ENCODE measurements at places on chromosomes 7 and 10.

DNA sequence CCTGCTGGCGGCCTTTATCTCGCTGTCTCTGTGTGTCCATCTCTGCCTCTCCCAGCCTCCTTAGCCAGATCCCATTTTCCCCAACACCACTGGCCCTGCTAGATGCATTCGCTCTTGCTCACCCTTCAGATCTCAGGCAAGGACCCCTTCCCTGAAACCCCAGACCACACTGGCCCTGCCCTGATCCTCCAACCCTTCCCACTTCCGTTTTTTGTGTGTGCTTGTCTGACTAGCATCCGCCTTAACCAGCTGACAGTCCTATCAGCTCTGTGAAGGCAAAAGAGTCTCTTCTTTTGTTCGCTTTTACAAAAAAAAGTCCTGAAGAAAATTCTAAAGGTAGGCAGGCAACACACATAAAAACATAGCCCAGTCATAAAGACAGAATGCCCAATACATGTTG, 28.7 kb downstream of the CHST15 start:
- no peak for DNase-seq

DNA sequence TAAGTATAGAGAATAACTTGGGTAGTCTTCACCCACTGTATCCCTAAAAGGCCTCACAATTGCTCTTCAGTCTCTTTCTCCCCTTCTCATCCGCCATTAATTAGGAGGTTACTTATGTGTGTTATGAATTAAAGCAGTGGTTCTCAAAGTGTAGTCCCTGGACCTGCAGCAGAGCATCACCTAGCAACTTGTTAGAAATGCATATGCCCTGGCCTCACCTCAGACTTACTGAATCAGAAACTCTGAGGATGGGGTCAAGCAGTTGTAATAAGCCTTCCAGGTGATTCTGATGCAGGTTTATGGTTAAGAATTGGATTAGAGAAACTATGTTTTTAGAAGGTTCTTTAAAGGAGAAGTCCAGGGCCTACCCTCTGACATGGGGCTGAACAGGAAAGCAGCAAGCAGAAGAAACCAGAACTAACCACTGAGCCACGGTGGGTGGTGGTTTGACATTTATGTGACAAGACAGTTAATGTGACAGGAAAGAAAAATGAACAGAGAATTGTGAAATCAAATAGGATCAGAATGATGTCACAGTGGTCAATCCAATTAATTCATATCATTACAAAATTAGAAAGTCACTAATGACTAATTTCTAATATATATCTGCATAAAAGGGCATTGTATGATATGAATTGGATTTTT, 37.6 kb downstream of the ENTPD1 start:
- DNase-seq: peak; percentile 18

GRCh38 chr7:362402-363096, 72.6 kb downstream of the FOXL3 start:
- DNase-seq: no peak

DNA sequence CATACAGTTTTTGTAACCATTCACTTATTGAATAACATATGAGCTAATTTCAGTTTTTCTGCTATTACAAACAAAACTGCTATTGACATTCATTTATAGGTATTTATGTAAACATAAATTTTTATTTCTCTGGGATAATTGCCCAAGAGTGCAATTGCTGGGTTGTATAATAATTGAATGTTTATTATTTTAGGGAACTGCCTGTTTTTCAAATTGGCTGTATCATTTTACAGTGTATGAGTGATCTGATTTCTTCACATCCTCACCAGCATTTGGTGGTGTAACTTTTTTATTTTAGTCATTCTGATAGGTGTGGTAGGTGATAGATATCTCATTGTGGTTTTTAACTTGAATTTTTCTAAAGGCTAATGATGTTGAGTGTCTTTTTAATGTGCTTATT, 26.4 kb downstream of the KIF11 start:
- DNase-seq: no peak

DNA sequence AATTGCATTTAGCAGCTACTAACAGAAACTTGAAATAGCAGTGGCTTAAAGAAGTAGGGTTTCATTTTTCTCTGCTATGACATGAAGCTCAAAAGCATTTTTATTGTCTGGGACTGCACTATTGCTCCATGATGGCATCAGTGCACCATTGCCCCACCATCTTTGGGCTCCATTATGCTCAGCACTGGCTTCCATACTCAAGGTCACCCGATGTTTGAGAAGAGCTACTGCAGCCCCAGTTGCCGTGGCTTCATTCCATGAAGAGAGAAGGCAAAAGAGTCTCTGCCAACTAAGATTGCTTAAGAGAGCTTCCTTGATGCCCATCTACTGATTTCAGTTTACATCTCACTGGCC, 192.2 kb upstream of the LRGUK start:
- no peak for DNase-seq

DNA sequence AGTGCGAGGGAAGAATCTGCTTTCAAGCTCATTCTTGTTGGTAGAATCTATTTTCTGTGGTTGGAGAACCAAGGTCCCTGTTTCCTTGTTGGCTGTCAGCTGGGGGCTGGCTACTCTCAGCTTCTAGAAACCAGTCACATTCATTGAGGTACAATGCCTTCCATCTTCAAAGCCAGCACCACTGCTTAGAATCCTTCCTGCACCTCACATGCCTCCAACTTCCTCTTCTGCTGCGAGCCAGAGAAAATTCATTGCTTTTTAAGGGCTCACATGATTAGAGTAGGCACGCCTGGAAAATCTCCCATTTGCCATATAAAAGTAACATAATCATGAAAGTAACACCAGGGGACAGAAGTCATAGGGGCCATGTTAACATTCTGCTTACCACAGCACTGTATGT, 28.7 kb downstream of the TES start:
- DNase-seq: no peak

GRCh38 chr7:16647435-16647960, 1.5 kb downstream of the BZW2 start:
- no peak for DNase-seq

- DNase-seq: no peak
Measured at GRCh38 chr10:108597657-108598319, 1325.5 kb downstream of the XPNPEP1 start.

GRCh38 chr10:116084161-116084560, 188.8 kb downstream of the GFRA1 start:
- no peak for DNase-seq

DNA sequence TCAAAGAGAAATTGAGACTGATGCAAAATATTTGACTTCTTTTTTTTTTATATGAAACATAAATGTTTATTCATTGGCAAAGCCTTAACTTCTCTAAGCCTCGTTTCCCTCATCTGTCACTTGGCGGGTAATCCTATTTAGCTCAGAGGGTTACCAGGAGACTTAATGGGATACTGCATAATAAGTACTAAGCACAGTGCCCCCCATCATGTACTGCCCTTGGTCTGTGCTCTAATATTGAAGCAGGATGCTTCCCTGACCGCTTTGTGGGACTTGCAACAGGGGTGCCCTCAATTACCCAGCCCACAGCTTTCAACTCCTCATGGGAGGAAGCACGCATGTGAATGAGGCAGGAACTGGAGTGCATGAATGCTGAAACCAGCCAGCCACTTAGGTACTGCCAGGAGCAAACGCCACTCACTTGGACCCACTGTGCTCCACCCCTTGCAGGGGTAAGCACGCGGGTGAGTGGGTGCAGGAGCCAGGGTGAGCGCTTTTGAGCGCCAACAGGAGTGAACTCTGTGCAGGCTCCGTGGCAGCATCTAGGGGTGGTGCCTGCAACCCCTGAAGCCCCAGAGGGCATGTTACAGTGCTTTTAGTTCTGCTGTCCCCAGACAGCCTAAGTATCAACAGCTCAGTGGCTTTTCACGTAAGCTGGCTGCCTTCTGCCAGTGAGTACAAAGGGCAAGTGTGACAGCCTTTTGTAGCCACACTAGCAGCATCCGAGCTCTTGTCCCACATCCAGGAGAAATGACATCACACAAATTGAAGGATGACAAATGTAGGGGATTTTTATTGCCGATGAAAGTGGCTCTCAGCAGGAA, 209.8 kb upstream of the C7orf33 start:
- DNase-seq: no peak

DNA sequence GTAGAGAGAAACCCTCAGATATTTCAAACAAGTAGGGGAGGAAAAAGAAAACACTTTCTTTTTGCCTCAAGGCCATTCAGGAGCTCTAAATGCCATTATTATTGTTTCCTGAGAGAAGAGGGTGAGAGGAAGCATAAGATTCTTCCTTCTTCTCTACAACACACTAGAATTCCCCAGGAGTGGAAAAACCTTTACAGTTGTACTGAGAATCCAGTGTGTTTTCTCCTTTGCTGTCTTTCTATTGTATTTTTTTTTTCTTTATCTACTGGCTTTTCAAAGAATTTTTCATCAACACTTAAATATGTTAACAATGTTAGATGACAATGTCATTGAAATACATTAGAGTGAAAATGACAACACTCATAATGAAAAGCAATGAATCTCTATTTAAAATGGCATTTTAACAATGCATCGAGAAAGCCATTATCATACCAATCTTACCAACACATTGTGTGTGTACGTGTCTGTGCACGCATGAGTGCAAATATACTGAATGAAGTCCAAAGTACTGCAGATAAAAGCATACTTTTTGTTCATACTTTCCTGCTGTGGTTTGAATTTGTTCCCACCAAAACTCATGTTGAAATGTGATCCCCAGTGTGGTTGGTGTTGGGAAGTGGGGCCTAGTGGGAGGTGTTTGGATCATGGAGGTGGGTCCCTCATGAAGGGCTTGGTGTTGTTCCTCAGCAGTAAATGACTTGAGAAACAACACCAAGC, 24.2 kb upstream of the MACC1 start:
- DNase-seq: no peak

DNA sequence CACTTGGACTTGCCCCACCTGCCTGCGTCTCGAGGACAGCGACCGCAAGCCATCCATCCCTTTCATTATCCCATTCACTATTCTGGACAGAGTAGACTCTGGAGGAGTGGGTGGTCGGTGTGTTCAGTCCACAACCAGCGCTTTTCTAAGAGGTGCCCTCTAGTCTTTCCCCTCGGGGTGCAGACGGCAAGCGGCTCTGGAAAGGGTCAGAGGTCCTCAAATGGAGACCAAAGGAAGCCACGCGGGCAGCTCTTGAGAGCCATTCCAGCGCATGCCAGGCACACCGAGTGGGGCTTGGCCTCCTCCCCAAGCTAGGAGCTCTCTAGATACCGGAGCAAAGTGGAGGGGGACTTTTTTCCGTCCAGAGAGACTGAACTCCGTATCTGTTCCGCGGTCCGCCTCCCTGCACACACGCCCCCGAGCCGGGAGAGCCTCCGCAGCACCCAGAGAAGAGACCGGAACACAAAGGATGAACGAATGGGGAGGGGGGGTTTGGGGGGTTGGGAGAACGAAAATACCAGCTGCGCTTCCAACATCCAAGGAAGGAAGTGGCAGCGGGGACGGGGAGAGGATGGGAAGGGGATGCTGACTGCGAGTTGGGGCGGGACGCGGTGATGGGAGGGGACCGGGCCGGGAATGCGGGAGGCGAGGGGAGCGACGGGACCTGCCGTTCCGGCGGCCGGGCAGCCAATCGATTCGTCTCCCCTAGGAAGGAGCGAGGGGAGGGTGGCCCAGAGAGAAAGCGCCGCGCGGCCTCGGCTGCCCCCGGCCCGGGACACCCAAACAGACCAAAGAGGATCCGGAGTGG, 515 bp downstream of the GSDME start:
- peak; percentile 64 for DNase-seq

DNA sequence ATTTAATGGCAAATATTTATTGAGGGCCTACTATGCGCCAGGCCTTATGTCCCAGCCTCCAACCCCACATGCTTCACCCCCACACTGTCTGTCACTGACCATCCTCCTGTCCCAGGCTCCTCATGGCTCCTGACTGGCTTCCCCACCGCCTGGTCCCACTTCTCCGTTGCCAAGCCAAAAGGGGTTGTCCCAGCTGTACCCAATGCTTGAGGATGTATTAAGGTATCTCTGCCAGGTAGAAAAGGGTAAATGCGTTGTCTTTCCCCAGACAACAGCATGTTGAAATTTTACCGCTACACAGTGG, 168.8 kb upstream of the FRMD4A start:
- no peak for DNase-seq

DNA sequence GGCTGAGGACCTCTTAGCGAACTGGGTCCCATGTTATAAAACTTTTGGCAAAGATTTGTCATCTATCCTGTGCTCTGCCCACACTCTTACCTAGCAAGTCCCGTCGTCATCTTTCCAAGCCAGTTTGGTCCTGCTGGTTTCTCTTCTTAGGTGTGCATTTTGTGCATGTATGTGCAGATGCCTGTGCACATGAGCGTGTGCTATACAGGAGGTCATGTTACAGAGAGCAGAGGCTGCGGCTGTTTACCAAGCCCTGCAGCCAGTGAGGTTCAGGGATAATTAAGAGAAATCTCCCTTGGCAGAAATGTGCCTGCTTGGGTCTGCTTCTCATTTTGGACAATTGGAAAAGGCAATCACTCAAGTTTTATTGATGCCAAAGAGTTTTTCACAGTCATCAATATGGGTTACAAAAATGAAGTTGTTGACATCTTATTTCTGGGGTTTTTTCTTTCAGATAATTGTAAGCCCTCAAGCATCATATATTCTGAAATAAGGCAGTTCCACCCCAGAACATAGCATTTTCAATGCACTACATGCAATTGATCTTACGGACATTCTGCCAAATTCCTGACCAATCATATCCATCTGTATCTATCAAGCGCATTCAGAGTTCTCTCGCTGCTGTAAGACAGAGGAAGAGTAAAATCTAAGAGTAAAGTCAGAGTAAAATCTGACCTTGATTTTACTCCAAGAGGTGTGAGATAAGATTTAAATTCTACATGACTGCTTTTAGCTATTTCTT, 361.4 kb upstream of the ZNF32 start:
- DNase-seq: no peak

- DNase-seq: no peak
Measured at GRCh38 chr10:59271160-59271559, 91.2 kb downstream of the FAM13C start.

DNA sequence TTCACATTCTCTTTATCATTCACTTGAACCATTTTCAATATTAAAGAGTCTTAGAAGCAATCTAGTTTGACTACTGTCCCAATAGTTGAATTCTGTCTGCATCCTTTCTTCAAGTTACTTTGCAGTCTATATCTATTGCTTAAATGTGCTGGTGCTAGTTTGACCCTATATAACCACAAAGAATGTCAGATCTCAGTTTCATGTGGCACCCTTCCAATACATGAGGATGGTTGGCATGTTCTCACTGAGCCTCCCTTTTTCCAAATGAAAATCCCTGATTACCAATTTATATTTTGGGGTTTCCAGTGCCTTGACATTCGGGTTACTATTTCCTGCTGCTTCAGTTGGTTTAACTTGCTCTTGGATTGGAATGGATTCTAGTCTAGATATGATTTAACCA, 292.7 kb downstream of the EXOC4 start:
- no peak for DNase-seq

GRCh38 chr7:1523844-1524243, 6.7 kb upstream of the MAFK start:
- no peak for DNase-seq

All from heart right ventricle (tissue), 16 donors.